Activated CD8-positive, alpha-beta T cell treated with anti-CD3 and anti-CD28 coated beads, Interleukin-2, amount 10 ng/mL, durations not matched to agents 7 days and 5 days (primary cell): ENCODE measurements at places on chromosomes 4 and X. TPM values are rescaled to one million over a fixed set of nuclear protein-coding genes. Genes with fewer than 3 reads are reported as not detected.

DNA sequence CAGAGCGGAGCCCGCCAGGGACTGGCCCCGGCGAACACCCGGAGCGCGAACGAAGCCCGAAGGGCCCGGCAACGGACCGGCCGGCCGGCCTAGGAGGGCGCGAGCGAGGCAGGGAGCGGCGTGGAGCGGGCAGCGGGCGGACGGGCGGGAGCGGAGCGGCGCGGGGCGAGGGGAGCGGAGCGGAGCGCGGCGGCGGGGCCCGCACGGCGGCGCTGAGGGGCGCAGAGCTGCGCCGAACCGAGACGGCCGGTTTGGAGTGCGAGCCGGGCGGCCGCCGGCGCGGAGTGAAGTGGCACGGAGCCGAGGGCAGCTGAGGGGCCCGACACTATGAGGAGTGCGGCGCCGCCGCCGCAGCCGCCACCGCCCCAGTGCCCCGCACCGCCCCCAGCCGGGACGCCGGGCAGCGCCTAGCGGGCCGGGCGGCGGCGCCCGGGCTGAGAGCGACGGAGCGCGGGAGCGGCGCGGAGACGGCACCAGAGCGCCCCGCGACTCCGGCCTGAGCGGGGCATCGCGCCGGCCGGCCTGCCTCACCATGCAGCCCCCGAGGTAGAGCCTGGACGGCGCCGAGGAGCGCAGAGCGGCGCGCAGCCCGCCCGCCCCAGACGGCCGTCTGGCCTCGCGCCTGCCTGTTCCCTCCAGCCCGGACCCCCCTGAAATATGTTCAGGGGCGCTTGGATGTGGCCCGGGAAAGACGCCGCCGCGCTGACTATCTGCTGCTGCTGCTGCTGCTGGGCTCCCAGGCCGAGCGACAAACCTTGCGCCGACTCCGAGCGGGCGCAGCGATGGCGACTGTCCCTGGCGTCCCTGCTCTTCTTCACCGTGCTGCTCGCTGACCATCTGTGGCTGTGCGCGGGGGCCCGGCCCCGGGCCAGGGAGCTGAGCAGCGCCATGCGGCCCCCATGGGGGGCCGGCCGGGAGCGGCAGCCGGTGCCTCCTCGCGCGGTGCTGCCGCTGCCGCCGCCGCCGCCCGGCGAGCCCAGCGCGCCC is 793 bp downstream of the NALF2 start:
- DNase-seq, result no peak

The FRMPD4 gene
- not detected for total RNA-seq

DNA sequence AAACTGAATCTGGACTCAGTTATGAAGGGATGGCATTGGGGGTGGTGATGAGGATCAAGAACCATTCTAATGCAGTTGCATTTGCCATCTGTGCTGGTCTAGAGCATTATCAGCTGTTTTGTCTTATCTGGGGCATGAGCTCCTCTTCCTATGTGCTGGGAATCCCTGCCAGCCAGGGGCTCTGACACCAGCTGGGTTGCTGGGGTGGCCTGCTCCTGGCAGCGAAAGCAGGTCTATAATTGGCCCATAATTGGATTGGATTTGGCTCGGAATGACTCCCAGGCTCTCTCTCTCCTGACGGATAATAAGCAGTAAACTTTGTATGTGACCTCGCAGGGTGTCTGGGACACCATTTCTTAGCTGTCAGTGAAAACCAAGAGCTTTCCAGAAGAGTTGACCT is 34.1 kb downstream of the SMPX start:
- DNase-seq, result no peak

GRCh38 chr4:89514811-89515210 is 207.2 kb upstream of the GPRIN3 start:
- no peak for DNase-seq

The AMBN gene
- total RNA-seq, result not detected

The MTNR1A gene
- total RNA-seq, result not detected

DNA sequence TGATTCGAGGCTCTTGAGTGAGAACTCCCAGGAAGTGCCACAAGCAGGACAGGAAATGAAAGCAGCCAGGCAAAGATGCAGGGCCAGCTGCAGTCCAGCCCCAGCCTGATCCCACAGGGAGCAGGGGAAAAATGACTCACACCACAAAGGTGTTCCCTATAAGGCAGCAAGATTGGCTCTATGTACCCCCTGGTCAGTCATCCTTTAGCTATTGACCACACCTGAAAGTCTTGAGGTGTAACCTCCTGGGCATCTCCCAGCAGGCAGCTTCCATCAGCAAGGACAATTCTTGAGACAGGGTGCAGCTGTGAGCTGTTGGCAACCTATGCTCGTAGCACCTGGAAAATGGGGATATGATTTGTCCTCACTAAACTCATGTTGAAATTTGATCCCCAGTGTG is 27.9 kb upstream of the EXOC1L start:
- DNase-seq, result no peak

The LDOC1 gene
- total RNA-seq, result 3.0 TPM

GRCh38 chrX:151816934-151817333 is 82.4 kb downstream of the CNGA2 start:
- no peak for DNase-seq

- no peak for DNase-seq
Measured at GRCh38 chrX:136742721-136743379, 37.9 kb downstream of the ARHGEF6 start.

The ODAPH gene
- not detected for total RNA-seq

GRCh38 chr4:90857081-90857820 is 730.1 kb downstream of the CCSER1 start:
- DNase-seq, result no peak

The FOXR2 gene
- not detected for total RNA-seq

GRCh38 chrX:153802513-153803045 is 8.1 kb downstream of the SSR4 start:
- DNase-seq, result no peak

The BEX5 gene
- 2.2 TPM for total RNA-seq

The UGT8 gene
- total RNA-seq, result not detected

The NRK gene
- not detected for total RNA-seq

The PNMA6A gene
- 0.24 TPM for total RNA-seq

The SOD3 gene
- not detected for total RNA-seq

The EVC2 gene
- total RNA-seq, result 1.3 TPM

DNA sequence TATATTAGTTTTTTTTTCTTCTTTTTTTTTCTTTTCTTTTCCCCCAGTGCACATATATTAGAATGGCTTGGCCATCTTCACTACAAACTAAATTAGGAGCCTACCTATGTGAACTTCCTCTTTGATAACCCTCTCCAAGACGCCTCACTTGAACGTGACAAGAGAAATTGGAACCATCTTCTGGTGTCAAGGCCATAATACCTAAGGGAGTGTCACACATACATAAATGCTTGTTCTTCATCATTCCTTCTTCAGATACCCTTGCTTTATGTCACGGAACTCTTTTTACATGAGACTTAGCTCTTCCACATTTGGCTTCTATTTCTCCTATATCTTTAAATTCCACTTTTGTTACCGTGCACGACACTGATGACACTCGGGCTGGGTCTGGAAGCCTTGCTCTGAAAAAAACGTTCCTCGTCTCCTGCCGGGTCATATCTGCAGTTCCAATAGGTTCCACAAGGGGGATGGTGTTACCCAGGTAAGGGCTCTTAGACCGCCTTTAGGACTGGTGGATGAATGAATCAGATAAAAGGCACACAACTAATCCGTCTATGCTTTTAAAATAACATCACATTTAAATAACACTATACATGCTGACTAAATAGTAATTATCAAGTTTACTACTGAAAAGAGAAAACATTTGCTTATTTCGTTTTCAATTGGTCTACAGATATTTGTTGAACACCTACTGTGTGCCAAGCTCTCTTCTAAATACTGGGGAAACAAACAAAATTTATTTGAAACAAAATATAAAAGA is 19.9 kb downstream of the DGAT2L6 start:
- peak; percentile 74 for DNase-seq

GRCh38 chr4:89368861-89369260 is 61.3 kb upstream of the GPRIN3 start:
- DNase-seq, result no peak

DNA sequence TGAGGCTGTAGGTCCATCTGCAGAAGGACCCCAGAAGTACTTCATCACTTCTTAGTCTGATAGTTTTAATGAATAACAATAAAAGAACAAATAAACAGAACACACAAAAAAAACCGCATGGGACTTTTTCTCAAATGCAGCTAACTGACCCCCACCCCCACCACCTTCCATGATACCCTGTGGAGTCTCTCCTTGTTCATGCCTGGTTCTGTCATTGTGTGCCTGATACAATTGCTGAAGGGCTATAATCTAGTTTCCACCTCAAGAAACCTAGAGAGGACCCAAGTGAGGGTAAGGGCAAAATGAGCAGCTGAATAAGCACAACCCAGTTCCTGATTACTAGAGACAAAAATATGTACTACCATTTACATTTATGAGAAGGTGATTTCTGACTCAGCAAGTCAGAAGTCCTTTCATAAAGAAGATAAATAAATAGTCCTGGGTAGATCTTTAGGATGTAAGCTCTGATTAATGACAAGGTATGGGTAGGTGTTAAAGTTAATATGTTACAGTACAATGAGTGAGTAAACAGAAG is 155.1 kb downstream of the TMA16 start:
- no peak for DNase-seq

The MAOB gene
- total RNA-seq, result not detected

The TRIM60 gene
- not detected for total RNA-seq

GRCh38 chr4:121952290-121952689 is 430 bp upstream of the TRPC3 start:
- DNase-seq, result no peak

The PCDH18 gene
- total RNA-seq, result not detected

- no peak for DNase-seq
Measured at GRCh38 chrX:55801811-55802210, 84.3 kb downstream of the RRAGB start.

GRCh38 chr4:124887739-124888138 is 175.2 kb upstream of the ANKRD50 start:
- no peak for DNase-seq

DNA sequence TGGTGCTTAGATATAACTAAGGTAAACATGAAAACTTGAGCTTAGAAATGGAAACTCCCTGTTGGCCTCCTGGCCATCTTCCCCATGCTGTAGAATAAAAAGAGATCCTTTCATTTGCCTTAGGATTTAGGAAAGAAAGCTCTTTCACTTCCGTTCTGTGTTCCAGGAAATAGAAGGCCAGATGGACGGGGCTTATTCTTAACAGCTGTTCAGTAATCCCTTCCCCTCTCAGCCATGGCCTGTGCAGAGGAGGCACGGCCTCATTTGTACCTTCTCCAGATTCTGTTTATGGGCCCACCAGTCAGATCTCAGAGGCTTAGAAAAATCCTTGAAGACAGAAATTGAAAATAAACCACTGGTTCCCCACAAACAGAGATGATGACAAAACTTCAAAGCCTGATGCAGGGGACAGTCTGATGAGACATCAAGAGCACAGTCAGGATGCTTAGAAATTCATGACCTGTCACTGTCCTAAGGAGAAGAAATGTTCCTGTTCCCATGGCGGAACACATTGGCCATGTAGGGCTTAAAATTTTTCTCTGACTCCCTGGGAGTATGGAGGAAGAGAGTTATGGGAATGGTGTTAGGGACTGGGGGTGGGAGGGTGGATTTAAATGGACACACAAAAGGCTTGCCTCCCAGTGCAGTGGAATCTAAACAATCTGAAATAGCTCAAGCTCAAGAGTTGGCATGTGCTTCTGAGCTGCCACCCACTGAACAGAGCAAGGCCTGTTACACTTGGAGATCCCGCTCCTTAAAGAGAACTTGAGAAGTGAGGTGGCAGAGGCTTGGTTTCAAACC is 188.8 kb downstream of the SOWAHB start:
- no peak for DNase-seq

GRCh38 chr4:185399466-185399865 is 2.8 kb downstream of the ANKRD37 start:
- DNase-seq, result no peak

The USP26 gene
- total RNA-seq, result not detected

DNA sequence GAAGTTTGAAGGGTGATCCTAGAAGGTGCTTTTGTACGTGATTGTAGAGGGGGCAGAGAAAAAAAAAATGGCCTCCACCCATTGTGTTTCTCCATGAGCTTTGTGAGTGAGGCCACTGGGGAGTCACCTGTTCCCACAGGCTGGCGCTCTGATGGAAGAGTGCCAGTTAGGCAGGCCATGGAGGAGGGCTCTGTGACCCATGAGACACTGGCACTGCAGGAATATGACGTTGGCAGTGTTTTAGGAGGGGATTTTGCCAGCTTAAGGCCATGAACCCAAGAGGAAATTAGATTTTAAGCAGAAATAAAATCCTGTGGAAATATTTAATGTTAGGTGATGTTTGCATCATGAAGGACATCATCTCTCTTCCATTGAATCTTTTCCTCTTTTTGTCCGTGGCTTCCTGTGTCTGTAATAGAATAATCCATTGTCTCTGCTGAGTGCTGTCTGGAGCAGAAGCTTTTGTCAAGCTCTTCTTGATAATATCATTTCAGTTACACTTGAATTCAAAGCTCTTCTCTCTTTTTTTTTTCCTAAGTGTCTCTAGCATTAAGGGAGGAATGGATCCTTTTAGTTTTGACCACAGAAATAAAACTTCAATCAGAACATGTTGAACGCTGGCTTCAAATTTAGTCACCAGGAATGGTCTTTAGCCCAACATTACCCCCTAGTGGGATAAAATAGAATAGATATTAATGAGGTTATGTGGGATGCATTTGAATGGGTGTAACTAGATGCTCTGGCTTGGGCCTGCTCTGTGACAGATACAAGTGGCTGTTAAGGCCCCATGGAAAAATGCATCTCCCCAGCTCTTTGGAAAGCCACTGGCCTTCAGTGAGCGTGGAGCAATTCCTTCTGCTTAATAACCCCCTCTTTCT is 41.0 kb upstream of the UCP1 start:
- DNase-seq, result no peak

The MAGEA1 gene
- total RNA-seq, result not detected
